ENCODE measurements at places on chromosomes 16 and 17. TPM values are rescaled to one million over a fixed set of nuclear protein-coding genes. Genes with fewer than 3 reads are reported as not detected.

GRCh38 chr16:28298511-28298878, 6.2 kb downstream of the SBK1 start:
- H3K4me3 ChIP-seq: no peak overlapping the region
- H3K36me3 ChIP-seq: no peaks in the 10 kb centered on the region
- peak; percentile 47 for DNase-seq
- H3K27ac ChIP-seq: no peak overlapping the region

Gene SP2
- 2.4 TPM for total RNA-seq

Gene KCTD2
- total RNA-seq: 19.7 TPM

Gene MIF4GD
- 8.7 TPM for total RNA-seq

DNA sequence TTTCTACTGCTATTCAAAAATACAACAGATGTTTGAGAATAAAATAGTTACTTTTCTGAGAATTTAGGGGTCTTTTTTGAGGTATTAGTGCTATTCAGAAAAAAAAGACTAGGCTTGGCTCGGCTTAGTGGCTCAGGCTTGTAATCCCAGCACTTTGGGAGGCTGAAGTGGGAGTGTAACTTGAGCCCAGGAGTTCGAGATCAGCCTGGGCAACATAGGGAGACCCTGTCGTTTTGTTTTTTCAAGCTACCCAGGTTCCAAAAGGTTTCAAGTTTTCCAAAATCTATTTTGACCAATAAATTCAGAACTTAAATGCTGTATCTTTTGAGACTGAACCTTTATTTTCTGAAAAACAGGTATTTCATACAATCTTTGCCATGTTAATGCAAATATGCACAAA, 3.2 kb upstream of the ARL6IP1 start:
- H3K27ac ChIP-seq: peak overlapping the region; percentile 63
- peaks cover 17% of the 10 kb centered on the region for H3K36me3 ChIP-seq
- H3K4me3 ChIP-seq: no peak overlapping the region
- peaks cover 24% of the 10 kb centered on the region for H3K4me1 ChIP-seq
- no peak for DNase-seq

- H3K4me1 ChIP-seq: peaks cover 12% of the 10 kb centered on the region
- no peak overlapping the region for H3K27ac ChIP-seq
- H3K36me3 ChIP-seq: peaks cover 54% of the 10 kb centered on the region
- peak overlapping the region; percentile 94 for H3K4me3 ChIP-seq
- DNase-seq: peak; percentile 34
Measured at GRCh38 chr17:51164911-51165679, 1.1 kb upstream of the NME2 start.

Gene SNAI3
- not detected for total RNA-seq

- H3K27me3 ChIP-seq: no peaks in the 10 kb centered on the region
- no peaks in the 10 kb centered on the region for H3K4me1 ChIP-seq
- no peak overlapping the region for H3K27ac ChIP-seq
- no peak overlapping the region for H3K4me3 ChIP-seq
Measured at GRCh38 chr16:10362077-10362863, 23.6 kb upstream of the ATF7IP2 start.

DNA sequence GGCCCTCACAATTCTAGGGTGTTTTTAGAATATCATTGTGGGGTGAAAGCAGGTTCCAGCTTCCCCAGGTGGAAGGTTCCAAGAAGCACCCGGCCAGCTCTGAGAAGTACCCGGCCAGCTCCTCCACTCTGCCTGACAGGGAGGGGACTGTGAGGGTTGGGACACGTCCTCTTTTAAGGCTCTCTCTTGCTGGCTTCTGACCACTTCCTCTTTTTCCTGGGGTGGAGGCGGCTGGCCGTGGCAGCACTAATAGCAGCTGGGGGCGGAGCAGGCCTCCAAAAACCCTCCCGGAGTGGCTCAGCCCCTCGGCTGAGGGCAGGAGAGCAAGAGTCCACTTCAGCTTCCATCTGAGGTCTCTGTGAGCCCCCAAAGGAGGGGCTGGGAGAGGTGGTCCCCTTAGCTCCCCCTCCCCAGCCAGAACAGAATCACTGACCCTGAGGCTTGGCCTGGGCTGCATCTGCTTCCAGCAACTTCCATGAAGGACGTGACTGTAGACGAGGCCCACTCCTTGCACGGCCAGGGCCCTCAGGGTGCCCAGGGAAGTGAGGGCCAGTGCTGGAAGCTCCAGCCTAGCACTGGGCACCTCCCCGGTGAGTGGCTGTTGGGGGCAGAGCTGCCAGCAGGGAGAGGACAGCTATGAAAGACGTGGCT, 26.7 kb upstream of the PLCG2 start:
- H3K27ac ChIP-seq: no peak overlapping the region
- no peak for DNase-seq
- no peaks in the 10 kb centered on the region for H3K36me3 ChIP-seq
- no peaks in the 10 kb centered on the region for H3K4me1 ChIP-seq
- H3K27me3 ChIP-seq: no peaks in the 10 kb centered on the region

- H3K27ac ChIP-seq: no peak overlapping the region
- H3K36me3 ChIP-seq: no peaks in the 10 kb centered on the region
- no peak overlapping the region for H3K4me3 ChIP-seq
- DNase-seq: no peak
- H3K4me1 ChIP-seq: peaks cover 33% of the 10 kb centered on the region
Measured at GRCh38 chr16:66127459-66128370, 238.8 kb upstream of the CDH5 start.

Gene PRSS27
- total RNA-seq: 2.5 TPM

Gene NOD2
- 0.29 TPM for total RNA-seq
